ENCODE measurements at places on chromosomes 3 and 15.

DNA sequence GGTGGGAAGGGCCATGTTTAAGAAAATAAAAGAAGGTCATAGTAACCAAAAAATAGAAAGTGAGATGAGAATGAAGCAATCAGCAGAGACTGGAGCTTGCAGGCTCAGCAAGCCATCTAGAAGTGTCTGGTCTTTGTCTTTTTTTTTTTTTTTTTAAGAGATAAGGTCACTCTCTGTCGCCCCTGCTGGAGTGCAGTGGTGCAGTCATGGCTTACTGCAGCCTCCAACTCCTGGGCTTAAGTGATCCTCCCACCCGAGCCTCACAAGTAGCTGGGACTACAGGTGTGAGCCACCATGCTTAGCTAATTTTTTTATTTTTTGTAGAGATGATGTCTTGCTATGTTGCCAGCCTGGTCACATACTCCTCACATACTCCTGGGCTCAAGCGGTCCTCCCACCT is 36.2 kb downstream of the GXYLT2 start:
- DNase-seq: no peak

DNA sequence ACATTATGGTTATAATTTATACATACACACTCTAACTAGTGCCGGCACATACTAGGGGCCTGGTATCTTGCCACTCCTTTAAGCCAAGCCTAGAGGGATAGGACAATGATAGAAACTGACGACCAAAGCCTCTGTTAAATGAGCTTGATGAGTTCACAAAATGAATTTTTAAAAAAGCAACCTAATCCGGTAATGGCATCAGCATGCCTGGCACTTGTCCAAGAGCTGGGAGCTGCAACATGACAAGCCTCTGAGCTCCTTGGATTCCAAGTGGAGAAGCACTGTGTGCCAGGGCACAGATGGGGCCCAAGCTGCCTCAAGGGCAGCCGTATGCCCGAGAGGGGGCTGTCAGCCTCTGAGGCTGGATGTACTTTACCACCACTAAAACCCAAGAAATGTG is 9.7 kb downstream of the ETV5 start:
- DNase-seq: no peak

DNA sequence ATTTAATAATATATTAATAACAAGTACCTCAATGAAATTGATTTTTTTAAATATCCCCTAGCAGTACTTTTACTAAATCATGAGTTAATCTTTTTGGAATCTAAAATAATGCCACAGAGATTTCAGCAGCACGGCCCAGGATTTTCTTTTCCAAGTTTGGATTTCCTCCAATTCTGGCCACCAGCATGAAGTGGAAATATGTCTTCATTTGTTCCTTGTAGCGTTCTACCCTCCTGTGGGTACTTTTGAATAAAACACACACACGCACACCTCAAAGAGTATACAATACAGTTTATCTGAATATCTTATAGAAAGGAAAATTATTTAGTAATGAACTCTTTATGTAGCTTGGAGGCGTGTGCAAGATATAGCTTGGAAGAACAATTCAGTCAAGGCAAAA is 125.1 kb upstream of the STT3B start:
- no peak for DNase-seq

DNA sequence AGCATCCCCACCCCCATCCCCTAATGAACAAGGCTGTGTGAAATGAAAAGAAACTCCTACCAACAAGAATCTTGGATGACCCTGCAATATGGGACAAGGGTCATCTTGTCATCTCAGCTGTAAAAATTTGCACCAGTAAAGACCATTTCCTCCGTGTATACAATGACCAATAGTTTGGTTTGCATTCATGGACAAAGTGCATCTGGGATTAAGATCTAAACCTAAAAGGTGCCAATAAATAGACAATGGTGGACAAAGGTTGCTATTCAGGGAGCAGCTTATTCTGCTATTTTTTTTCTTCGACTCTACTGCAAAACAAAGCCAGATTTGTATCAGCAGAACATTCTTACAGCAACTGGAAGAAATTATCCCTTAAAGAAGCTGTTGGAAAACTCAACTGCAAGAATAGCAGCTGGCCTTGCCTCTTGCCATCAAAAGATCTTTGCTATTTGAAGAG is 8.0 kb downstream of the MGLL start:
- DNase-seq: no peak

DNA sequence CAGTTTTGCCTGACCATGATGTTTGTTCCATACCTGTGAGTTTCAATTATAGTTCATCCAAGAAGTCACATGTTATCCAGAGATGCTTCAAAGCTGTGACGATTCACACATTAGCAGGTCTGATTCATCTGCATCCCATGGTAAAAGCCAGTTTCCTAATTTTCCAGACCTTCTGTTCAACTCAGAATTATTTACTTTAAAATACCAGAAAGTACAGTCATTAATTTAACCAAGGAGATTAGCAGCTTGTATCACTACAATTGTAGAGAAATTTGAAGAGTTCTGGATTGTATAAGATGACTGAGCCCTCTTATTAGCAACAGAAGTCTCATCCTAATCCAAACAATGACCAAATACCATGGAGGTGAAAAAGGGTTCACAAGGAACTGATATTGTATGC is 76.1 kb upstream of the THBS1 start:
- no peak for DNase-seq

GRCh38 chr3:57797701-57798487 is 41.8 kb downstream of the SLMAP start:
- no peak for DNase-seq

DNA sequence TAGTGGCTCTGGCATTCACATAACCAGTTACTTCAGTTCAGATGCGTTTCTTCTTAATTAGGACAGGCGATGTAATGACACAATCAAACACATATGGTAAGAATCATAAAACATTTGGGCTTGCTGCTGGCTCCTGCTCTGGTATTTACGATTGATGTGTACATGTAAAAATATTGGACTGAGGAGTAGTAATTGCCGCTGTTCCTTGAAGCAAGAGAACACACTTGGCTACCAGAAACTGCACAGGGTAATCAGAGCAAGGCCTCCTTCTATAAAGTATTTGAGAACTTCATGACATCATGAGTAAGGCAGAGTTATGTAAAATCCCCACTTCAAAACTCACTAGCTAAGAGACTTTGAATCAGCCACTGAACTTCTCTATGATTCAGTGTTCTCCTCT is 158.1 kb downstream of the SSR3 start:
- DNase-seq: no peak

DNA sequence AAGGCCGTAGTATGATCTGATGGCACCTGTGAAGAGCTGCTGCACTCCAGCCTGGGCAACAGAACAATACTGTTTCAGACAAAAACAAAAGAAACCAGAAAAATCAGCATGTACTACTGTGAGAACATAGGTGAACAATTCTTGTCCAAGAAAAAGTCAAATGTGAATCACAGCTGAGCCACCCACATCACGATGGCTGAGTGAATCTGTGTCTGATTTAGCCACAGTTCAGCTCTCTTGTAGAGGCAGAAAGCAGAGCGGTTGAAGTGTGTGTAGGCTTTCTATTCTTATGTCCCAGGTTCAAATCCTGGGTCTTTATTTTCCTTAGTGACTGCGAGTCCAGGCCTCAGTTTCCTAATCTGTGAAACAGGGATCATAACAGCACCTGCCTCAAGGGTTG is 4.4 kb upstream of the FURIN start:
- DNase-seq: no peak

DNA sequence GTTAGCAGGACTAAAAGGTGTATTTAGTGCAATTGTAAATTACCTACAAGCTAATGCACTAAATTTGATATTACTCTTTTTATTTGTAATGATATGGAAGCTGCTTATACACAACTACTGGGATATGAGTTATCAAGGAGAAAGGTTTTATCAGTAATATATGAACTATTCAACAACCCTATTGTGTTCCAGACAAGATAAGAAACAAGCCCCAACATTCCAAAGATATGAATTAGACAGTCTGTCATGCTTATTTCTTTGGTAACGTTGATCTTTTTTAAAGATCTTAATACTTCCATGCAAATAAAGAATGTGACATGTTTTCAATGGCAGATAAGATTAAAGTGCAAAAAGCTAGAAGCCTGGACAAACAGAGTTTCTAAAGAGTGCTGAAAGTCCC is 314.0 kb upstream of the THBS1 start:
- no peak for DNase-seq

GRCh38 chr3:174720717-174721116 is 138.4 kb upstream of the NAALADL2 start:
- no peak for DNase-seq
